ENCODE measurements at places on chromosomes 3 and 15.

DNA sequence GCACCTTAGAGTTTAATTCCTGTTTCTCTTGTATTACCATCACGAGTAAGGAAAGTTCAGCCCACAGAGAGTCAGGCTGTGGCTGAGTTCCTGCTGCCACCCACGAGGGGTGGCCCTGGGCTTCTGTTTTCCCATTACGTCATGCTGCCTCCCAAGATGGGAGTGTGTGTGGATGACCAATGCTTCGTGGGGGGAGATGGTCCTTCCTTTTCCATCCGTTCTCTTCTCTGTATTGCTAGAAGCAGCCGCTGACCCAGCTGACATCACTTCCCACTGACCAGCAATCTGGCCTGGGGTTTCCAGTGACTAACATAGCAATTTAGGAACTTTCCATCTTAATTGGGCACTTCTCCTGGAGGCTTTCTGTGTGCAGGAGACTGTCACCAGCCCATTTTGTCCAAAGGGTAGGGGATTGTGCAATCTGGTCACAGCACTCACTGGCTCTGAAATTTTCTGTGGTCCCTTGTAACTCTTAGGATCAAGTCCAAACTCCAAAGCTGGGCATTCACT lies 9.3 kb downstream of the IRAK2 start:
- DNase-seq: no peak

GRCh38 chr3:98887684-98888083 lies 13.8 kb downstream of the DCBLD2 start:
- DNase-seq: no peak

DNA sequence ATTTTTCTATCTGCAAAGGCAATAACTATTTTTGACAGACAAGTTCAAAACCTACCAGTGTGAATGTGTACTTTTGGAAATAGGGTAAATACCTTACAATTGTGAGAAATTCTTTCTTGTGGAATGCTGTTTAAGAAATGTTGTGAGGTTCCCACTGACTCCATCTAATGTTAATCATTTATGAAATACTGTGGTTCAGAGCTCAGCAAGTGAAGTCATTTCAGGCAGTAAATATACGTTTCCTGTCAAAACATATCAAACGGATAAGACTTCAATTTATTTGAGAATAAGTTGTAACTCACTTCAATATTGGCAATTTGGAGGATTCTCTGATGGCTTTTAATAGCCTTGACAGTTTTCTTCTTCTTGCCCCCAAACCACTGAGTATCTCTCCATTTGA lies 16.4 kb downstream of the TAFA4 start:
- no peak for DNase-seq

DNA sequence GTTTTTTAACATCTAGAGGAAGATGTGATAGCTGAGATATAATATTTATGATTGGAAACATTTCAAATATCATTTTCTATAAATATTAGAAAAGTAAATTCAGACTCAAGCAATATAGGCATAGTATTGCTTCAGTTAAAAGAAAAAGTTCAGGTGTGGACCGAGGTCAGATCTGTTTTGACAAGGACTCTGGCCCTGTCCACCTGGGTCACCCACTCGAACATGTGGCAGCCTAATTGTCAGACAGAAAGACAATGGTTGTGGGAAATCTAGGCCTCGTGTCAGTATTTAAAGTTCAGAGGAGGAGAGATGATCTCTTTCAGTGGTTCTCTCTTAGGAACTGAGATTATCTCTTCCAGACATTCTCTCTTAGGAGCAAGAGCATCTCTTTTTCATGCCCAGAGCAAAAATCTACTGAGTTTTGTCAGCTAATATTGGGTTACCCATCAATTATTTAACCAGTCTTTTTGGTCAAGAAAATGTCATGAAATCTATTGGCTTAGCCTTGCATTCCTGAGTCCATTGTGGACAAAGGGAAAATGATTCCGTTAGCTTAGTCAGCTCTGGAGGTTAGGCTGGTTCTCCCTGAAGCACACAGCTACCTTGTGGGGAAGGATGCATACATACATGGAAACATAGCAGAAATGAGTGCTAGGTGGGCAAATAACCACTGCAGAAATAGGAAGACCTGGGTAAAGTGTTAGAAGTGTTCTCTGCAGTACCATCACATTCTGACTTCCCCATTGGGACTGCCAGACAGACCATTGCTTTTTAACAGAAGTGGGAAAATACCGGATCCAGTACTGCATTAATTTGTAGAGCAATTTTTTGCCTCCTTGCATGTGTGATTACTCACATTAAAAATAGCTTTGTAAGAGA lies 343.3 kb downstream of the GRM7 start:
- no peak for DNase-seq

- no peak for DNase-seq
Measured at GRCh38 chr3:38210141-38210757, 44.9 kb downstream of the OXSR1 start.

DNA sequence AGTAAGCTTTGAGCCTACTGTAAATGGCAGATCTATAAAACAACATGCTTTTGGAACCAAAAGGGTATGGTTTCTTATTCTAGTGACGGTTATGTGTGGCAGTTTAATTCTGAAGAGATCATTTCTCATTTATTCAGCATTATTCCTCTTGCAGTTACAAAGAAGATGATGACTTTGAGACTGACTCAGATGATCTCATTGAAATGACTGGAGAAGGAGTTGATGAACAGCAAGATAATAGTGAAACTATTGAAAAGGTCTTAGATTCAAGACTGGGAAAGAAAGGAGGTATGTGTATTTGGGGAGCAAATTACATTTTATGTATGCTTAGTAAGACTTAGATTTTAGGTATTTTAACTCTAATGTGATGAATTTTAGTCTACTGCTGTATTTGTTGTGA lies 41.5 kb downstream of the CHD2 start:
- DNase-seq: no peak

DNA sequence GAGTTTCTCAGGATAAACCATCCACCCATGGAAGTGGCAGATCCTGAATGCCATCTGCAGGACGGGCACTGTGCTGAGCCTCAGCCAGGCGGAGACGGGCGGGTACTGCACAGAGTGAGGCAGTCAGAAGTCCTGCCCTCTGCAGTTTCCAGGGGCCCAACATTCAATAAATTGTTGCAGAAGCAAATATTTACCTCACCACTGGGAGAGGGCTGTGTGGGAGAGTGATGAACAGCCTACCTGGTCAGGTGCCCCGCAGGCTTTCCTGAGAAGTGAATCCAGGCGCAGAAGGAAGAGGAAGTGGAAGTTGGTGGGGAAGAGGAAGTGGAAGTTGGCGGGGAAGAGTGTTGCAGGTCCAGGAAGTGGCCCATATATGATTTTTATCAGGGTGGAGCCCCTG lies 100.8 kb downstream of the SLCO3A1 start:
- DNase-seq: no peak

DNA sequence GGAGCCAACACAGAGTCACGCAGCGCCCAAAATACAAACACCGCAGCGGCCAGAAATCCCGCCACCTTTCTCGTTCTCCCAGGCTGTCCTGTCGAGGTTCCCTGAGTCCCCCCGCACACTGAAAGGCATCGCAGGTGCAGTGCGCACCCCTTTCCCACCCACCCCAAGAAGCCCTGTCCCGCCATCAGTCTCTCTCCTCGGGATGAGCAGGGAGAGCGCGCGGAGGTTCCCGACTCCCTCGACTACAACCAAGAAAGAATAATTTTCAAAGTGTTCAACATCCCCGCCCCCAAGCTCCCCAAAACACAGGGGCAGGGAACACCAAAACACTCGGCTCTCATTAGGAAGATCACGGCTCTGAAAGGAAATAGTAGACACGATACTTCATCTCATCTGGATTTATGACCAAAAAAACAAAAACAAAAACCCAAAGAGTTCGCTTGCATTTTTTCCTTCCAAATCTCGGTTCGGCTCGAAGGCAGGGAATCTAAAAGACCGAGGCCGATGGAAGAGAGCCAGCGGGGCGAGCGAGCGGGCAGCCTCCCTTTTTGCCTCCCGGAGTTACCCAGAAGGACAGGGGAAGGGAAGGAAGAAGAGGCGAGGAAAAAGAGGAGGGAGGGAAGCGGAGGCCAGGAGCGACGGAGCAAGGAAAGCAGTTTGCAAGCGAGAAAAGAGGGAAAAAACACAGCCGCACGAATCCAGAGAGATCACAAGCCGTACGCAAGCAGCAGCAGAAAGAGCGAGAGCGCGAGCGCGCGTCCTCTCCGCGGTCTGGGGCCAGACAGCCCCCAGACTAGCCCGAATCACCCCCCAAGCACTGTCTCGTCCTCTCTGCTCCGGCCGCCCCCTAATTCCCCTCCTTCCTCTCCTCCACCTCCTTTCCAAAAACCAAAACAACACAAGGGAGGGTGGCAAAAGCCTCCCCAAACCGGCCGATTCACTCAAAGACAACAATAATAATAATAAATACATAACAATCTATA lies 808 bp downstream of the BCL6 start:
- no peak for DNase-seq

GRCh38 chr3:143497382-143497781 lies 350.9 kb downstream of the SLC9A9 start:
- DNase-seq: no peak

DNA sequence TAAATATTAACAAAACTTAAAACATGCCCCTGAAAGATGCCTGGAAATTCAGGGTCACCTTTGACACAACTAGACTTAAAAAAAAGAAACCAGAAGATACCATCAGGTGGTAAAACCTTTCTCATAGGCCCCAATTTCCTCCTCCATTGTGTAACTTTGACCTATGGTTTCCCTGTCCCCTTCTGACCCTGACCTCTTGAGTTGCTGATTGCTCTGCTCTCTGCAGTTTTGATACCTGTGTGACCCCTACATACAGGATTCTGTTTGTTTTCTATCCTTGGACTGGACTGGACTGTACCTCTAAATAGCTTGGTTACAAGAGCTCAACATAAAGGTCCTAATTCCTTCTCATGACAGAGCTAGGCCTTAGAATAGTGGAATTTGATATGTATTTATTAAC lies 220.6 kb downstream of the ZIC4 start:
- no peak for DNase-seq

All from activated CD4-positive, alpha-beta T cell treated with anti-CD3 and anti-CD28 coated beads for 24 hours (primary cell).